T-helper 9 cell (primary cell): ENCODE measurements at places on chromosomes 4 and X.

GRCh38 chrX:5242091-5242790, 986.4 kb downstream of the NLGN4X start:
- DNase-seq, result no peak

DNA sequence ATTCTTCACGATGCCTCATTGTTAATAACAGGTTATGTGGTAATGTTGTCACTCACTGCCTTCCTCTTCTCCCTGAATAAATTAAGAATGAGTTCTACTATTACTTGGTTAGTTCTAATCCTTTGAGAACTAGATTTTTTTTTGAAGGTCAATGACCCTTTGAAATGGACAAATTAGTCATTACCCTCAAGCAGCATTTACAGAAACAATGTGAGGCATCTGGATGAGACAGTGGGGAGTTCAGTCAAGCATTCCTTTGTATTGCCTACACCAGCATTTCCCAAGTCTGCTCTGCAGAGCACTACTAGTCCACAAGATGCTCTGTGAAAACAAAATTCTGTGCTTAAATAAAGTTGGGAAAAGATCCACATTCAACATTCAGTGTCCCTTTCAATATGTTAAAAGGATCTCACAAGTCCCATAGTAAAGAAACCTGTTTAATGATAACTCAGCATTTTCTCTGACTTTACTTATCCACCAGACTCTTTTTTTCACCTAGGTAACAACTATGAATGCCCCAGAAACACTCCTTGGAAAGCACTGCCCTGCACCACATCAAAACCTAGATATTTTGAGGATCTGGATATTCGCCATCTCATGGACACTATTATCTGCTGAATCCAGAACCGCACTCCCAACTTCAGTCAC, 60.6 kb downstream of the CHRDL1 start:
- no peak for DNase-seq

GRCh38 chr4:122450847-122451246, 5.7 kb downstream of the IL2 start:
- DNase-seq, result no peak

- no peak for DNase-seq
Measured at GRCh38 chr4:27490766-27491165, 630.1 kb downstream of the STIM2 start.

DNA sequence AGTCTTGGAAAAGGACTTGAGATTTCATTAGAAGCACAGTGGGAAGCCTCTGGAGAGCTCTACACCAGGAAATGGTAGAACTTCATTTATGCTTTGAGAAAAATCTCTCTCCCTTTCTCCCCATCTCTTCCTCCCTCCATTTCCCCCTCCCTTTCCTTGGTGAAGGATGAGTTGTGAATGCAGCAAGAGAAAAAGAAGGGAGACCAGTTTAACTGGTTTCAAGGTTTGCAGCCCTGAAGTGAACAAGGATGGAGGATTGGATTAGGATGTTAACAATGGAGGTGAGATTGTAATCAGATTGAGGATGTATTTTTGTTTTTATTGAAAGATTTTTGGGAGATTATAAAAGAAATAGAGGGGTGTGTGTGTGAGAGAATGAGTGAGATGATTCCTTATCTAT, 99.5 kb downstream of the ANK2 start:
- no peak for DNase-seq

DNA sequence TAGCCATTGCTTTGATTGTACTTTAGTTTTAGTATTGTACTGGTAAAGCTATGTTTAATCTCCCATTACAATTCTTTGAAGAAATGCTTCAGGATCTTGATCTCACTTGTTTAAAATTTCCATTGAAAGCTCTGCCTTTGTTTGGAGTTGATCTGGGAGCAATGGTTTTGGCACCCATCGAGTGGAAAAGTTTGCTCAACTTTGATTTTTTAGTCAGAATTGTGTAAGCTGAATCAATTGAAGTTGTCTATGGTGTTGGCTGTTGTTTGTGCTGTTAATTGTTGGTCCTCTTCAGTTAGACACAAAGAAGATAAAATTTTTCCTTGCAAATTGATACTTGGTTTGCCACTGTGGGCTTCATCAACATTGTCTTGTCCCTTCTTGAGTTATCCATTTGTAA, 99.8 kb upstream of the ADAD1 start:
- no peak for DNase-seq

DNA sequence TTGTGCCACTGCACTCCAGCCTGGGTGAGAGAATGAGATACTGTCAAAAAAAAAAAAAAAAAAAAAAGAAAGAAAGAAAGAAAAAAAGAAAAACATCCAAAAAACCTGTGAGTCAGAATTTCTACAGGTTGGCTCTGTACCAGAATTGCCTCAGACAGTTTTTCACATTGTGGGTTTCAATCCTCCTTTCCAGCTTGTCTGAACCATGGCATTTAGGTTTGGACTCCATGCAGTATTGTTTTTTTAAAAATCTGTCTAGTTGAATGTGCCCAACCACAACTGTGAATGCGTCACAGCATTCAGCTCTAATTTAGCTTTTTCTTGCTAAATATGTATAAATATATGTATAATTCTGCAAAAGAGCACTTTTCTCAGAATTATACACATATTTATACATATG, 31.4 kb upstream of the ARSH start:
- DNase-seq, result no peak

DNA sequence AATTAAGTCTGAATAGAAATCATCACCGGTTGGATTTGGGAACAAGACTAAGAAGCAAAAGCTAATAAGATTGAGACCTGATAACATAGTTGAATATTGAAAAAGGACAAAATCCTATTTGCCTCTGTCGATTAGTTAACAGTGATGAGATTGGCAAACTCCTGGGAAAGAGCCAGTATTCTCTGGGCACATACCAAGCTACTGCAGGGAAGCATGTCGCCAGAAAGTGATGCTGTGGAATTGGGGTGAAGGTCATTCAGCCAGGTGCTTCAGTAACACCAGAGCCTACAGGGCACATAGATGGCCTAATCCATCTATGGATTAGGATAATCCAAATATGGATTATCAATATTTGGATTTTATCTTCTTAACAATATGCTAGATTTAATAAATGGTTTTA, 44.0 kb downstream of the OSTC start:
- no peak for DNase-seq

DNA sequence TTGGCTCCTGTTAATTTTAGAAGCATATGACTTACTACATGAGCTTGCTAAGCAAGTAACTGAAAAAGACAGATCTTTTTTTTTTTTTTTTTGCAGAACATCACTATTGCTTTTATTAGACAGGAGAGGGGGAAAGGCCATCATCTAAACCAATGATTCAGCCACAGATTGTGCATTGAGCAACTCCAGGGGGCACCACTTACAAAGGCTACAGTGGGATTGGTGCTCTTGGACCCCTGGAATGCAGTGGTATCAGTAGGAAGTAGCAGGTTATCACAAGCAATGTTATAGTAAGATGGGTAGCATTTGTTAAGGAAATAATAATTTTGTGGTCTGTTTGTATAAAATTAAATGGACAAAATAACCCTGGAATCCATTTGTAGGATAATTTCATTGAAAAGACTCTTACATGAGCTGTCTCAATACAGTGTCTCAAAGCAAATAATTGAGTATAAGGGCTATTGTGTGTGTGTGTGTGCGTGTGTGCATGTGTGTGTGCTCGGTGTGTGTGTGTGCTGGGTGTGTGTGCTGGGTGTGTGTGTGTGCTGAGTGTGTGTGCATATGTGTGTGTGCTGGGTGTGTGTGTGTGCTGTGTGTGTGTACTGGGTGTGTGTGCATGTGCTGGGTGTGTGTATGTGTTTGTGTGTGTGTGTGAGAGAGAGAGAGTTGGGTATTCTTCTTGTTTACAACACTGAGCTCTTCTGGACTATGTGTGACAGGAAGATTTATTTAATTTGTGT, 296.3 kb downstream of the PCDH7 start:
- no peak for DNase-seq

- DNase-seq, result no peak
Measured at GRCh38 chr4:24657768-24658617, 73.6 kb upstream of the DHX15 start.

DNA sequence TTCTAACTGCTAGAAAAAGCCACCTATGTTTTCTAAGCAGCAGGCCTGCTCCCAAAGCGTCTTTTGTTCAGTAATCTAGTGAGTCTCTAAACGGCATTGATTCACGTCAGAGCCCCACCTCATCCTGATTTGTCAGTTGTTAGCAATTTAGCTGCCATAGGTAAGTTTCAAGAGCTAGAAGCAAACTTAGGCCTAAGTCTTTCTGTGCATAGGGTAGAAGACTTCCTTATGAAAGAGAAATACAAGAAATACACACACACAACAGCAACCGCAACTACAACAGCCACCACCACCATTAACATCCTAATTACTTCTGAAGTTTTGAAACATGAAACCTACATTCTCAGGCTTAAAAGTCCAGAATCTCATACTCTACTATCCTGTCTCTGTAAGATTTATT, 531.1 kb upstream of the SPANXN1 start:
- DNase-seq, result no peak

- DNase-seq, result no peak
Measured at GRCh38 chrX:123876177-123876576, 16.3 kb downstream of the XIAP start.

GRCh38 chr4:39698424-39699009, 581 bp downstream of the UBE2K start:
- no peak for DNase-seq

GRCh38 chr4:106694232-106694631, 325.7 kb upstream of the GIMD1 start:
- DNase-seq, result no peak

- DNase-seq, result peak; percentile 34
Measured at GRCh38 chr4:10456595-10457254, 501 bp downstream of the ZNF518B start.

- DNase-seq, result no peak
Measured at GRCh38 chr4:7596918-7597606, 162.3 kb upstream of the PSAPL1 start.

DNA sequence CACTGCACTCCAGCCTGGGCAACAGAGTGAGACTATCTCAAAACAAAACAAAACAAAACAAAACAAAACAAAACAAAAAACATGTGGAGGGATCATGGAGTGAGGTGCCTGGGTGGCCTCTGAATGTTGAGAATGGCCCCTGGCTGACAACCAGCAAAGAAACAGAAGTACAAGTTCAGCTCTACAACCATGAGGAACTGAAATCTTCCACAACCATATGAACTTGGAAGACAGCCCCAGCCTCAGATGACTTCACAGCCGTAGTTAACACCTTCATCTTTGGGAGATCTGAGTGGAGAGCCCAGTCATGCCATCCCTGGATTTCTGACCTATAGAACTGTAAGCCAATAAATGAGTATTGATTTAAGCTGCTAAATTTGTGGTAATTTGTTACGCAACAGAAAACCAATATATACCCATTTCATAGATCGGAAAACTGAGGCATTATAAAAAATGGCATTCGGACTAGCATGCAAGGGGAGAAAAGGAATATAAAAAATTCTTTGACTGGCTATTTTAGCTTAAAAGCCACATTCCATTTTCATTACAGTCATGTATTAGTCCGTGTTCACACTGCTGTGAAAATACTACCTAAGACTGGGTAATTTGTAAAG, 138.7 kb upstream of the RAPGEF2 start:
- no peak for DNase-seq

- no peak for DNase-seq
Measured at GRCh38 chrX:32576885-32577284, 634.5 kb downstream of the DMD start.
